ENCODE measurements at places on chromosomes 11 and 22.

DNA sequence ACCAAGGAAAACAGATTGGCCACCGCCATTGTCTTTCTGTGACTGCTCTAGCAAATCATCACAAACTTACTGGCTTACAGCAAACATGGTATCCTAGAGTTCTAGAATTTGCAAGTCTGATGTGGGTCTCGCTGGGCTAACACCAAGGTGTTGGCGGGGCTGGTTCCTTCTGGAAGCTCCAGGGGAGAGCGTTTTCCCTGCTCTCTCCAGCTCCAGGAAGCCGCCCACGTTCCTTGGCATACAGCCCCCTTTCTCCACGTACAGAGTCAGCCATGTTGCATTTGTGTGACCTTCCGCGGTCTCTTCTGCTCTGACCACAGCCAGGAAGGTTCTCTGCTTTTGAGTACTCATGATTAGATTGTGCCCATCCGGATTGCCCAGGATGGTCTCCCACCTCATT lies 27.5 kb downstream of the TBC1D22A start:
- DNase-seq, result no peak

GRCh38 chr11:96393753-96394348 lies 4.0 kb downstream of the JRKL start:
- no peak for DNase-seq

DNA sequence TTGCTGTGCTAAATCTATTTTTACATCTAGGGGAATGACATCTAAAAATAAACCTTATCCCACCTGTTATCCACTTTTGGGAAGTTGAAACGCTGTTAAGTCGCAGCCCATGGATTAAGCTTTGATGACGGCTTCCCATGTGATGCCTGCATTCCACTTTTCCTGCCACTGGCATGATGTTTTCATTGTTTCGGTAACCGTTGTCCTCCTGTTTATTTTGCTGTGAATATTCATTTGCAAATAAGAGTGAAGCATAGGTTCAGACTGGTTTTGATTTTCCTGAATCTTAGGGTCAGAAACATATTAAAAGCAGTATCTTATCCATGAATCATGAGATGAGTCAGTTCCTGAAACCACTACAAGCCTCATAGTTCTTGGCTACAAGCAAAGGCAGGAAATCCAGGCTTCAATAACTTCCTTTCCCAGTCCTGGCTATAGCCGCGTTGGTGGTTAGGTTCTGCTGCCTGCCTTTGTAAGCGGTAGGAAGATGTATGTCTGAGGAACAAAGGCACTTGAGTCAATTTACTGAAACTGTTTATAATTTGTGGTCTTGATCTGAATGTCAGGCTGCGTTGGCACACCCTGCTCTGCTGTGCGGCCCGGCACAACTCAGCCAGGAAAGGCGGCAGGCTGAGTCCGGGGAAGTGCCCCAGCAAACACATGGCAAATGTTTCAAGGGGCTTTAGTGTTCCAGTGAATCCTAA lies 19.4 kb downstream of the TEAD1 start:
- no peak for DNase-seq

- no peak for DNase-seq
Measured at GRCh38 chr11:69889400-69890318, 70.4 kb upstream of the FGF3 start.

DNA sequence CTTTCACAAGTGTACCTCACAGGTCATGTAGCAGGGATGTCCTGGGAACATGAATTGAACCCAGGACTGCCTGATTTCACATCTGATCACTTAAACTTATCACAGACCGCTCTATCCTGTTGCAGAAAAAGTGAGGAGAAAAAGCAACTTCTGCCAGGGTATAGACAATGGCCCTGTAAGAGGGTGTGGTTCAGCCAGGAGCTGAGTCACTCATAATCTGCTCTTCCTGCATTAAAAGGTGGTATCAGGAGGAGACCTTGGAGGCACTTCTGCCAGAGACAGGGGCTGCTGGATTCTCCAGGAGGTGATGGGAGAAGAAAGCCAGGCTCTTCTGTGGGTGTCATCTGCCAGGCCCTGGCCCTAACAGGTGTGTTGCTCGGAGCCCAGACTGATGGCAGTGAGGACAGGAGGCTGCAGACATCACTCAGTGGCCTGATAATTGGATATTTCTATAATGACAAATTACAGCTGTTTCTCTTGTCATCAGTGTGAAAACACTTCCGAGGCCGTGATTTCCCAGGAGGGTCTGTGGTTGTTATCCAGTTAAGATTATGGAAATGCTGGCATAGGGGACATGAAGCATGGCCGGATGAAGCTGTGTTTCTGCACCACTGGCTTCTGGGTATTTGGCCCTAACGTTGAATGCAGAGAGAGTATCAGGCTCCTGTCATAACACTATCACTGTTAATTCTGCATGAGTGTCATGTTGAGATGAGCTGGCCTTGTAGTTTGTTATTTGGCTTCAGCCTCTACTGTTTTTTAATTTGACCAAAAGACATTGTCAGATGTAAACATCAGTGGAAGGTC lies 125.1 kb upstream of the ZBED5 start:
- DNase-seq, result no peak

DNA sequence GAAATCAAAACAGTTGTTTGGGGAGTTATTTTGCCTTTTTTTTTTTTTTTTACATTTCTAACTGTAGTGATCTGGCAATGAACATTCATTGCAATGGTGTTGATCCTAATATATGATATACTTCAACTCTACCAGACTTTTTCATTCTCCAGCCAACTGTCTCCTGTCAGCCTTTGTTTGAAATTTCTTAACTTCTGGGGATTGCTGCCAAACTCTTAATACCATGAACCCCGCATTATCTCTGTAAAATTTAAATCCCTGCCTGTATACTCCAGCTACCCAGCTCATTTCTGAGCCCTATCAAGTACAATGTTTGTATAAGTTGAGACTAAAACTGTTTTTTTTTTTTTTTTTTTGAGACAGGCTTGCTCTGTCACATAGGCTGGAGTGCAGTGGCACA lies 280.7 kb downstream of the TTC28 start:
- DNase-seq, result no peak

DNA sequence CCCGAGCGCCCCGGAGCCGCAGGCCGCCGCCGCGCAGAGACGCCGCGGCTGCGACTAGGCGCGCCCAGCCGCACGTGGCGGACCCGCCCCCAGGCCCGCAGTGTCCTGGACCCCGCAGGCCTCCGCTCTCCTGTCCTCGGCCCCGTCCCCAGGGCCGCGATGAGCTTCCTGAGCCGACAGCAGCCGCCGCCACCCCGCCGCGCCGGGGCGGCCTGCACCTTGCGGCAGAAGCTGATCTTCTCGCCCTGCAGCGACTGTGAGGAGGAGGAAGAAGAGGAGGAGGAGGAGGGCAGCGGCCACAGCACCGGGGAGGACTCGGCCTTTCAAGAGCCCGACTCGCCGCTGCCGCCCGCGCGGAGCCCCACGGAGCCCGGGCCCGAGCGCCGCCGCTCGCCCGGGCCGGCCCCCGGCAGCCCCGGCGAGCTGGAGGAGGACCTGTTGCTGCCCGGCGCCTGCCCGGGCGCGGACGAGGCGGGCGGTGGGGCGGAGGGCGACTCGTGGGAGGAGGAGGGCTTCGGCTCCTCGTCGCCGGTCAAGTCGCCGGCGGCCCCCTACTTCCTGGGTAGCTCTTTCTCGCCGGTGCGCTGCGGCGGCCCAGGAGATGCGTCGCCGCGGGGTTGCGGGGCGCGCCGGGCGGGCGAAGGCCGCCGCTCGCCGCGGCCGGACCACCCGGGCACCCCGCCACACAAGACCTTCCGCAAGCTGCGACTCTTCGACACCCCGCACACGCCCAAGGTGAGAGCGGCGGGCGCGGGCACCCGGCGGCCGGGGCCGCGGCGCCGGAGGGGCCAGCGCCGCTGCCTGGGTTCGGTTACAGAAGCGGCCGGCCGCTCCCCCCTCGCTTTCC lies 528 bp downstream of the WEE1 start:
- no peak for DNase-seq

DNA sequence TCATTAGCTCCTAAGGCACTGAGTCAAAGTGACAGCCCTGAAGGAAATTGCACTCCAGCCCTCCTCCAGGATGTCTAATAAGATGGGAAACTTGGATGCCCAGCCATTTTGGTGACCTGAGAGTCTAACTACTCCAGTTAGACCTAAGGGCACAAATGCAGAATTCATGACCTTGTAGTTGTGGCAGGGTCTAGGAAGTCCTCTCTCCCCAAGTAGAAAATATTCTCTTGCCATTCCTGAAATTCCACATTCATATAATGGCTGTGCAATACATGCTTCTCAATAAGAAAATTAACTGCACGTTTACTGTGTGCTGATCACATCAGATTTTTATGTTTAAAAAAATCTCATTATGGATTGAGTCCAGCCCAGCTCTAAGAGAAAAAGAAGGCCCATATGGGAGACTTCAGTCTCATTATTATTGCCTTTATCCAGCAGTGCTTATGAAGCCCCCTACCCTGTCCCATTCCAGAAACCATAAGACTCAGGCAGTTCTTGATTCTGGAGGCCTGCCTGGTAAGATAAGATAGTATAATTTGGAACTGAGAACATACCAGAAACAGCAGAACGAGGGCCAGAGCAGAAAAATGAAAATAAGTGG lies 133.7 kb upstream of the LDLRAD3 start:
- no peak for DNase-seq

- DNase-seq, result no peak
Measured at GRCh38 chr11:112963368-112963955, 2.2 kb downstream of the NCAM1 start.

DNA sequence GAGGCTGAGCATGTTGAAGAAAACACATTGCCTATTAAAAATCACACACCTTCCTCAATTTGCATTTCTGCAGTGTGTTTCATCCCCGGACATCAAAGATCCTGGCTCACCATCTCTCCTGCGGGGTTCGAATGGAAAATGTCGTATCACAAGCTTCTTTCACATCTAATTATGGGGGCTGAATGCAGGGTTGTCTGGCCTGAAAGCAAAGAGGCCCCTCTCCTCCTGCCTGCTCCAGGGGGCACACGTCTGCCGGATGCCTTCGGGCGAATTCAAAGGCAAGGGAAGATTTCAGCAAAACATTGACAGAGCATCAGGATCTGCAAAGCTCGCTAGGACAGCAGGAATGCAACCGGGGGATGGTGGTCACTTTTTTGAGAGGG lies 1447.7 kb downstream of the TBC1D22A start:
- no peak for DNase-seq

DNA sequence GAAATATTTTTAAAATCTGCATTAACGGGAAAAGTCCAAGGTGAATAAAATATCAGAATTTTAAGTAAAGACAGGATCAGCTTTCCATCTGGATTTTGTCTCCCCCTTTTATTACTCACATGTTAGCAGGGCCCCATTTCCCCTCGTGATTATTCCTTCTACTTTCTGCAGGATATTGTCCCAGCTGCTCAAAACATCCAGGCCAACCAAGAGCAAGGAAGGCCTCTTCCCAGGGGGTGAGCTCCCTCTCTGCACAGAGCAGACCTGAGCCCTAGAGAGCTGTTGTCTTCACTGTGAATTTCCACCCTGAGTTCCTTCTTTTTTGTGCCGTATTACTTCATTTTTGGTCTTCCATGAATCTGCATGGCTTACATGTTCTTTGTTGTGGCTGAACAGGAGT lies 3.7 kb upstream of the TMPRSS13 start:
- no peak for DNase-seq

GRCh38 chr11:60429272-60429671 lies at the start of gene MS4A5:
TSS of gene MS4A5 (plus strand) at chr11:60429572. CDS start at chr11:60429675, 103 bp downstream.
- no peak for DNase-seq

DNA sequence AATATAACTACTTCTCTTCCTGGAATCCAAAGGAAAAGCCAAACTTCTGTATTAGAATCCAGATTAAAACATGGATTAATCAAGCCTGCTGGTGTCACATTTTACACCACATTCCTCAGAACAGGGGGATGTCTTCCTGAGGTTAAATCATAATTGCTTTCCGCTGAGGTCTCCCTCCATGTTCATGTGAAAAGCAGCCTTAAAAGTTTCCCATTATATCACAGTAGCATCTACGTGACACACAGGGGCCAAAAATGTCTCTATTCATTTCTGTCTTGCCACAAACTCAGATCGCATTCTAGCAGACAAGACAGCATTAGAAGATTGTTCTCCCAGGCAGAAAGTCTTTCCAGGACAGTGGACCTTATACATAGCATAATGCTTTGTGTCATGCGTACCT lies 788.7 kb downstream of the OPCML start:
- no peak for DNase-seq

DNA sequence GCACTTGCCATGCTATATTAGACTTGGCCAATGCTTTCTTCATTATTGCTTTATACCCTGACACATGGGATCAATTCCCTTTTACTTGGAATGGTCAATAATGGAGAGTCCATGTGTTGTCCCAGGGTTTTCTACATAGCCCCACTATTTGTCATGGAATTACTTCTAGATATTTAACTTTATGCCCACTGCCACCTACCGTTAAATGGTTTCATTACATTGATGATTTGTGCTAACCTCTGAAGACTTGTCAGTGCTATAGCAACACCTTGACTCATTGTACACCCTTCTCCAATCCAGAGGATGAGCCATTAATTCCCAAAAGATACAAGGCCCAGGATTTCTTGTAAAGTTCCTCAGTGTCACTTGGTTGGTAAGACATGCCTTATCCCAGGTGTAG lies 31.4 kb upstream of the SLC22A25 start:
- no peak for DNase-seq

DNA sequence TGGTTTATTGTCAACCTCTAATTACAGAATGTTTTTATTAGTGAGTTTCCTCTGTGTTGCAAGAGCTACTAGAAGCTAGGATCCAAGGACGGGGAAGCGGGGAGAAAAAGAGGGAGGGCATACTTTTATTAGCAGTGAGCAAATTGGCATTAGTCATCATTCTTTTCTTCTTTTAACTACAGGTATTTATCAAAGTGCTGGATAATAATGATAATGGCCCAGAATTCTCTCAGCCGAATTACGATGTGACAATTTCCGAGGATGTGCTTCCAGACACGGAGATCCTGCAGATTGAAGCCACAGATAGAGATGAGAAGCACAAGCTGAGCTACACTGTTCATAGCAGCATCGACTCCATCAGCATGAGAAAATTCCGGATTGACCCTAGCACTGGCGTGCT lies 179.7 kb upstream of the MTNR1B start:
- DNase-seq, result no peak

- DNase-seq, result no peak
Measured at GRCh38 chr11:61162092-61162941, 1.1 kb upstream of the VPS37C start.

- DNase-seq, result no peak
Measured at GRCh38 chr11:100009728-100010127, 677.4 kb upstream of the ARHGAP42 start.

- DNase-seq, result no peak
Measured at GRCh38 chr11:61739966-61740365, 12.5 kb upstream of the MYRF start.

GRCh38 chr11:132644520-132645239 lies 887.6 kb downstream of the OPCML start:
- no peak for DNase-seq
